ENCODE measurements at places on chromosomes 6 and 20.

DNA sequence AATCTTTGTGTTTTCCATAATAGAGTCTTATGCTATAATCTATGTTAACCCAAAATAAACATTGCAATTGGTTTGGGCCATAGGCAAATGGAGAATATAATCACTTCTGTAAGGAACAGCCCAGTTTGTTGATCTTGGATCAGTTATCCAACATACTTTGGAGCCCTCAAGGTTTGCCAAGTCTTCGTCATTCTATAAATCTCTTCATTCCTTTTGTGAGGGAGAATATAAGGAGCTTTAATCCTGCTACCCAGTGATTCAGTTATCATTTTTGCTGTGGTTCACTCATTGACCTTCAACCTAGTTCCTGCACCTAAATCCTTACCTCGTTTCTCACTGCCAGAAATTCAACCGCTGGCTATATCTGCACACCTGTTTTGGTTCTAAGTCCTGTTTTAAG lies 500.3 kb upstream of the PTCHD4 start:
- no peak for DNase-seq

DNA sequence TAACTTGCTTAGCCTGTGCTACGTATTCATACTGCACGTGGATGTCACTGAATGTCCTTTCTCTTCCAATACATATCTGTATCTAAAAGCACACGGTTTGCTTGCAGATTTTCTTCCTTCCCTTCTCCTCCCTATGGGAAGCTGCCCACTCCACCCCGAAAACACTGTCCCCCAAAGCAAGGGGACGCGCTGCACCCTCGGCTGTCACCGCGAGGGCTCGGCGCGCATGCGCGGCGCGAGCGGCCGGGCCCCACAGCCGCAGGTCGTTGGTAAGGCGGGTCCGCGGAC lies 659 bp downstream of the TMX4 start:
- DNase-seq = peak; percentile 74

- DNase-seq = no peak
Measured at GRCh38 chr20:50360218-50360672, 149.9 kb upstream of the PTPN1 start.

DNA sequence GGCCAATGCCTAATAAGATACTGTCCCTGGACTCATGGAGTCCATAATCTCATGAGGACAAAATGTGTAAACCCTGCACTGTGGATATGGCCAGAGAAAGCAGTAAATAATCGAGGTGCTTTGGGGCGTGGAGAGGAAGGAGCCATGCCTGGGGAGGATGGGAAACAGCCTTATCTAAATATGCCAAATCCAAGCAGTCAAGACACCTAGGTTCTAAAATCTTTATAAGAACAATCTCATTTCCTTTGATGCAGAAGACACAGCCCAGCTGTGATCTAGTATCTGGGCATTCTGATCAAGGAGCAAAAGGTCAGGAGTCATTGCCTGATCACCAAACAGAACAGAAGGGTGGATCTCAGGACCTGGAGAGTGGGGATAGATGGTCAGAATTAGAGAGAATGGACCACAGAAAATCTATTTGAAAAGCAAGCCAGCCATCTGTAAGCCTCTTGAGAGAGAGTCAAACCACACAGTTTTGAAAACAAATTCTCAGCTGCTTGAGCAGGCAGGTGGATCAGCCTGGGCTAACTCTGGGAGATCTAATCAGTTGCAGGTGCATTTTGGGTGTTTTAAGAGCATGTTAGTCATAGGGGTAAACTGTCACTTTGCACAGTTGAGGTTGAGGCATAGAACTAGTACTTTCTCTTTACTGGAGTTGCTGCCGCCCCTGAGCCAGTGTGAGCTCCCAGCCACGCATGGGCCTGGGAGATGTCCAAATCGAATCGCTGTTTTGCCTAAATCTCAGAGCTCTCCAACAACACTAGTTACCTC lies 130.8 kb upstream of the TNFAIP3 start:
- no peak for DNase-seq

DNA sequence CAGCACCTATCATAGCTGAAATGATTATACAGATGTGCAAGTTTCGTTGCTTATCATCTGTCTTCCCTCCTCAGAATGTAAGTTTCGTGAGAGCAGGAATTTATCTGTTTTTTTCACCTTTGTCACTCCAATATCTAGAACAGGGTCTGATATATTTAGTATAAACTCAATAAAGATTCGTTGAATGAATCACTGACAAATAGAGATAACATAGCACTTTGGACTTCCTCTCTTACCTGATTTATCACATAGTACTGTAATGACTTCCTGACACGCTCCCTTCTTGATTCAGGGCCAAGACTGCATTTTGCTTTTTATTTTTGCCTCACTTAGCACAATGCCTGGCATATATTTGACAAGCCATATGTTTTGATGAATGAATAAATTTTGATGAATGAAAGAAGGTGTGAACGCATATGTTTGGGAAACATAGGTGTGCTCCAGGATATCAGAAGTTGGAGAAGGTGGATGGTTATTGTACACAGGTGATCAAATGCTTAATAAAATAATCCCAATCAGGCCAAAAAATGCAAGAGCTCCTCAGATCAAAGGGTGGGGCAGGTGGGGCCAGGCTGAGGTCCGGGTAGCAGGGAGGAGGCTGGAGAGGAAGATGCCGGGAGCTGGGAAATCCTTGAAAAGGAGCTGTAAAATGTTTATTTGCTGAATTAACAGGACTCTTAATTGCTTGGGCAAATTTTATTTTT lies 33.0 kb downstream of the PIM1 start:
- peak; percentile 8 for DNase-seq

DNA sequence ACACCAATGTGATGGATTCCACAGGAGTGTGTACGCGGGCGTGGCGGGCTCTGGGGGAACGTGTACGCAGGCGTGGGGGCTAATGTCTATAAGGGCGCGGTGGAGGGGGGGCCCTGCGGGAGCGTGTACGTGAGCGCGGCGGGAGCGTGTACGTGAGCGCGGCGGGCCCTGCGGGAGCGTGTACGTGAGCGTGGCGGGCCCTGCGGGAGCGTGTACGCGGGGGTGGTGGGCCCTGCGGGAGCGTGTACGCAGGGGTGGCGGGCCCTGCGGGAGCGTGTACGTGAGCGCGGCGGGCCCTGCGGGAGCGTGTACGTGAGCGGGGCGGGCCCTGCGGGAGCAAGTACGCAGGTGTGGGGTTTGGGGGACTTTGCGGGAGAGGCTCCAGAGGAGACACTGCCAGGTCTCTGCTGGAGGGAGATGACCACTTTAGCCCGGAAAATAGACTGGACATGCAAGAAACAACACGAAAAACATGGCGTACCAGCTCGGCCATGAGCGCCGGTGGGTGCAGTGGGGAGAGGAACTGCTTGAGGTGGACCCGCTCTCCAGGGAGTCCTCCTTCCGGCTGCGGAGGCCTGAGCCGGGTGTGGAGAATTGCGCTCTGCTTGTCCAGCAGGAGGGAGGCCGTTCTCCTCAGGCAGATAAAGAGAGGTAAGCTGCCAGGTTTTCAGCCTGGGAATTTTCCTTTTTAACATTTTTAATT lies 27.8 kb upstream of the SMOC2 start:
- peak; percentile 74 for DNase-seq

- no peak for DNase-seq
Measured at GRCh38 chr6:3033652-3034051, 34.0 kb downstream of the NQO2 start.

GRCh38 chr20:32296412-32296811 lies 19.0 kb downstream of the KIF3B start:
- no peak for DNase-seq

- DNase-seq = no peak
Measured at GRCh38 chr6:151914484-151914883, 107.0 kb downstream of the ESR1 start.

- no peak for DNase-seq
Measured at GRCh38 chr6:167139761-167140160, 16.9 kb downstream of the CCR6 start.

DNA sequence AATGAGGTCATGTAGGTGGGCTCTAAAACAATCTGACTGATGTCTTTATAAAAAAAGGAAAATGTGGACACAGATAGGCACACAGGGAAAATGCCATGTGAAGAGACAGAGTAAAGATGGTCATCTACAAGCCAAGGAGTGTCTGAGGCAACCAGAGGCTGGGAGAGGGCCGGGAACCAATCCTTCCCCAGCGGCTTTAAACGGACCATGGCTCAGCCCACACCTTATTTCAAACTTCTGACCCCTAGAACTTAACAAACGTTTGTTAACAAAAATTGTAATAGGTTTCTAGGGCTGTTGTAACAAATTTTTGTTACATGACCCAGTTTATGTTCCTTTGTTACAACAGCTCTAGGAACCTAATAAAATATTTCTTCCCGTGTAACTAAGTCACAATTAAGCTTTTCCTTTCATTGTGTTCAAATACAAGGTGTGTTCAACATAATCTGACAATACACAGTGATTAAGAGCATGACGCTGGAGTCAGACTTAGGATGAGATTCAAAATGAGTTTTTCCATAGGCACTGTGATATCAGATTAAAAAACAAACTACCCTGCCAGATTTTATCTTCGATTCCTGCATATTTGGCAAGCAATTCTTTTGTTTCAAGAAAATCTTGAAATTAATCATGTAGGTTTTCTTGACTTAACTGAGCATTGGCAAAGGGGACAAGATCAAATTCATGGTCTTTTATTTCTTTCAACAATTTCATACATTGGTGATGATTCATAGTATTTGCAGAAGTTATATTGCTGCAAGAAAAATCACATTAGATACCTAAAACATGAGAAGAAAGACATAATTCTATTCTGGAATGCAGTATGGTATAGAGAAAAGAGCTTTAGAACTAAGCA lies 169.5 kb upstream of the RIPOR2 start:
- DNase-seq = no peak

GRCh38 chr6:43990275-43990626 lies 137.0 kb downstream of the MRPL14 start:
- no peak for DNase-seq

DNA sequence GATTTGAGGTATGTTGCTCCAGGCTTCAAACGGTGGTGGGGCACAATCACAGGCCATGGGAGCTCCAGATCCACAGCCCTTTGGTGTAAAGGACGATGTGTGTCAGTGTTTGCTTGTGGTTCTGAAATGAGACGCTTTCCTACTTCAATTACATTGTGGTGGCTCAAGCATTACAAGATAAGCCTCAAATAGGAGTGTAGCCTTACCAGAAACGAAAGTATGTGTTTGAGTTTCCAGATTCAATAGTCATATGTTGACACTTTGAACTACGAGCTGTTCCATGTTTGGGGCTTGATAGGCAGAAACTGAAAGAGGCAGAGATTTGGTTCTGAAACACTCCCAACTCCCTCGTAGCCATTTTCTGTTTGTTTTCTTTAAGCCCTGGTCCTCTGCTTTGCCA lies 187.1 kb downstream of the MYLK4 start:
- DNase-seq = no peak

DNA sequence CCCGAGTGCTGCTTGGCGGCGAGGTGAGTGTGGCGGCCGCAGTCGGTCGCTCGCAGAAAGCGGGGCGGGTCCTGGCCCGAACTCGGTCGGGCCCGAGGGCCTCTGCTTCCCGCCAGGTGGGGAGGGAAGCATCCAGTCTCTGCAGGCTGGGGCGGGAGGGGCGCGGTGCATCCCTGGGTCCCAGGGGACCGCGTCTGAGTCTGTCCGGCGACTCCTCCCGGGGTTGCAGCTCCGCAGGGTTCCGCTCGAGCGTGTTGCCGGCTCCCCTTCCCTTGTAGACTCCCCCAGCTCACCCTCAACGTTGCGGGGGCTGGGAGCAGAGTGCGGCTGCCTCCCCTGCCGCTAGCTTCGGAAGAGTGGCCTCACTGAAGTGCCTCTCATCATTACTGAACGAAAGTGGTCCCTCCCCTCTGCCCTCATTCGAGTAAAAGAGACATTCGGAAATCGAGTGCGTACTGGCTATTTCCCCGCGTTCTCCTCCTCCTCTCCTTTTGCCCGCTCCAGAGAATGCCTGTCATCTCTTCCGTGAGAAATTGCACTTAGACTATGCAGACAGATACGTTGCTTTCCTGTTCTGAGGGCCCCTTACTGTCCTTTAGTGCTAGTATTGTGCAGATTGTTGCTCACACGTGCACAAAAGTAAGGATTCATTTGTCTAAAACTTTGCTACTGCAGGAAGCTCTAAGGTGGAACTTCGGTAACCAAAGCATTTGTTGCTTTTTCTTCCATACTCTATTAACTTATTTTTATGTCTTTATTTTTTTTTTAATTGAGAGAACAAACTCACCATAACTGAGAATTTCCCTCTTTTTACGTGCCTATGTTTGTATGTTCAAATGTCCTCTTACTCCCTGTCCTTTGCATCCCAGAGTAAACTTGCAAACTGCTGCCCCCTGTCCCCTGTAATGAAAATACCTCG lies 751 bp downstream of the MAP3K4 start:
- peak; percentile 84 for DNase-seq

GRCh38 chr6:6699741-6700367 lies 111.3 kb downstream of the LY86 start:
- DNase-seq = peak; percentile 30

DNA sequence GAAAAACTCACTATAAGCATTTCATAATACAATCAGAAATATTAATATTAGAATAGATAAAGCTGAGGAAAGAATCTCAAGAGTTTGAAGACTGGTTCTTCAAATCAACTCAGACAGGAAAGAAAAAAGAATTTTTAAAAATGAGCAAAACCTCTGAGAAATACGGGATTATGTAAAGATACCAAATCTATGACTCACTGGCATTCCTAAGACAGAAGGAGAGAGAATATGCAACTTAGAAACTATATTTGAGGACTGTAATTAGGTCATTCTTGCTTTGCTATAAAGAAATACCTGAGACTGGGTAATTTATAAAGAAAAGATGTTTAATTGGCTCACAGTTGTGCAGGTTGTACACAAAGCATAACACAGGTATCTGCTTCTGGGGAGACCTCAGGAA lies 665.1 kb downstream of the RNF144B start:
- DNase-seq = no peak

- no peak for DNase-seq
Measured at GRCh38 chr6:159430323-159430722, 261.1 kb downstream of the FNDC1 start.

DNA sequence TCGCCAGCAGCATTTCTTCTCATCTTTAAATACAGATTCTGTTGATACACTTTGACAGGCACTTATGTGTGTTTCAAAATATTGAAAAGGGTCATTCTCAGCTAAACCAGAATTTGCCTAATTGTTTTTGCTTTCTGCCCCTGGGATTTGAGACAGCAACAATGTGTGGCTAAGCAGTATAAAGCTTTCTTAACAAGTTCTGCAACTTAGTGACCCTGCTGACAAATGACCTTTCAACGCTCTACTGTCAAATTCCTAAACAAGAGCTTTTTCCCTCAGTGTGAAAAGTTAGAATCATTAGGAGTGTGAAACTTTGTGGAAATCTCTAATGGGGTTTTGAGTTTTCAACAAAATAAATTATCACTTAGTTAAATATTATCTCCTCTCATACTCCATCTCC lies 414.6 kb downstream of the RFPL4B start:
- DNase-seq = no peak

DNA sequence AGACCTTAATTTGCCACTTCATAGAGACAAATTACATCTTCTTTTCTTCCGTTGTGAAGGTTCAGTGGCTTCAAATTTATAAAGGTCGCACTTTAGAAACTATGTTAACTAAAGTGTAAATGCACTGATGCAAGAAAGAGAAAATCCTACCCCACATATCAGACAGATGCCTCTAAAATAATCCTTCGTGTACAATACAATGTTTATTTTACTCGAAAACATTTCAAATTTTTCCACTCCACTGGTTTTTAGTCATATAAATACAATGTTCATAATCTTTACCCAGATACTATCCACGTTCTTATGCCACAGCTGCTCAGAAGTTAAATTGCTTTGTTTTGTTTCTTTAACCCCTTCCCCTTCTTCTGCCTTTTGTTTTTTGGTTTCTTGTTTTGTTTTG lies 140.3 kb upstream of the LAMP5 start:
- no peak for DNase-seq

Measured in K562 (cell line).